ENCODE measurements at places on chromosomes 16 and 17.

DNA sequence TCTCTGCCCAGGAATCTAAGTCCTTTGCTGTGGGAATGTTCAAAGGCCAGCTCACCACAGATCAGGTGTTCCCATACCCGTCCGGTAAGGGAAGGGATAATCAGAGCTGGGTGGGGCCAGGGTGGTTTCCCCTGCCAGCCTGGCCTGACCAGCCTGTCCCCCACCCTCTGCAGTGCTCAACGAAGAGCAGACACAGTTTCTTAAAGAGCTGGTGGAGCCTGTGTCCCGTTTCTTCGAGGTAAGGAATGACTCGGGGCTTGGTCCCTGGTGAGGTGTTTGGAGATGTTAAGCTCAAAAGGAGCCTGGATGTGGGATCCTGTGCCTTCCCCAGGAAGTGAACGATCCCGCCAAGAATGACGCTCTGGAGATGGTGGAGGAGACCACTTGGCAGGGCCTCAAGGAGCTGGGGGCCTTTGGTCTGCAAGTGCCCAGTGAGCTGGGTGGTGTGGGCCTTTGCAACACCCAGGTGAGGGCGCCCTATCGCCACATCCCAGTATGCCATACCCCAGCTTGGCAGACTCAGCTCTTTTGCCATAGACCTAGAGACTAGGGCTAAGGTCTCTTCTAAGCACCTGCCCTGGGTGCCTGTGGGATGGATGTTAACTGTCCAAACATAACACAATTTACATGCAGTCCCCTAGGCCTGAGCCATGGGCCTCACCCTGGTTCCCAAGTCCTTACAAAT, 997 bp downstream of the ACADVL start:
- peak; percentile 65 for DNase-seq

DNA sequence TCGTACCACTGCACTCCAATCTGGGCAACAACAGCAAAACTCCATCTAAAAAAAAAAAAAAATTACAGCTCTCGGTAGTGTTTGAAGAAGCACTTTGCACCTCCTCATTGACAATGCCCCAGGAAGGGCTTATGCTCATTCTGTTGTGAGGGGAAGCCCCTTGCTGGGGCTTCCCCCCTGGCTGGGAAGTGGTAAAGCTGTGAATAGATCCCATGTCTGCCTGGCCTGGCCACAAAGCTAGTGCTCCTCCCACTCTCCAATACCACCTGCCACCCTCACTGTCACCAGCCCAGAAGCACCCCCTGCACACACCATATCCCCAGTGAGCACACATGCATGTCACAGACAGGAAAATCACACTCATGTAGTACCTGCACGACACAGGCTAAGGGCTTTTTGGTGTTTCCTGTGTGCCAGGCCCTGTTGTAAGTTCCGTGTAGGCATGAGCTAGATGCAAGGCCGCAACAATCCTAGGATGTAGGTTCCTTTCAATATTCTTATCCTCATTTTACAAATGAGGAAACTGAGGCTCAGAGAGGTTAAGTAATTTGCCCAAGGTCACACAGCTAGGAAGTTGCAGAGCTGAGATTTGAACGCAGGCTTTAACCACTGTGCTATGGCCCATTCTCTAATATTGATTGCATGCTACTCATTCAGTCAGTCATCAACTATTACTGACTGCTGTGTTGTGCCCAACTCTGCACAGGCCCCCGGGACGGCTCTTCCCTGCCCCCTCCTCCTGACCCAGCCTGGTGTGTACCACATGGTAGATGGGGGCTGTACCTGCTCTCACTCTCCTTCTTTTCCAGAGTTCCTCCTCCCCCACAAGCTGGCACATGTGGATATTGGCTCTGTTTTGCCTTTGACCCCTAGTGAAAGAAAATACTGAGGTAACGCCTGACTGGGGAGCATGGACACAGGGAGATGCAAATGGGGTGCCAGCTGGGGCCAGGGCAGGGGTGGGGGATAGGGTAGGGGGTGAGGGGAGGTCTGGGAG, 11.9 kb upstream of the COL1A1 start:
- DNase-seq: no peak

GRCh38 chr16:57245472-57246113, 534 bp downstream of the ARL2BP start:
- DNase-seq: peak; percentile 12

- no peak for DNase-seq
Observed at GRCh38 chr16:4677390-4677789, 16.0 kb upstream of the NUDT16L1 start.

GRCh38 chr17:40307001-40307730, 1.8 kb upstream of the RARA start:
- peak; percentile 84 for DNase-seq

- no peak for DNase-seq
Observed at GRCh38 chr16:56357765-56358322, 67.5 kb downstream of the AMFR start.

DNA sequence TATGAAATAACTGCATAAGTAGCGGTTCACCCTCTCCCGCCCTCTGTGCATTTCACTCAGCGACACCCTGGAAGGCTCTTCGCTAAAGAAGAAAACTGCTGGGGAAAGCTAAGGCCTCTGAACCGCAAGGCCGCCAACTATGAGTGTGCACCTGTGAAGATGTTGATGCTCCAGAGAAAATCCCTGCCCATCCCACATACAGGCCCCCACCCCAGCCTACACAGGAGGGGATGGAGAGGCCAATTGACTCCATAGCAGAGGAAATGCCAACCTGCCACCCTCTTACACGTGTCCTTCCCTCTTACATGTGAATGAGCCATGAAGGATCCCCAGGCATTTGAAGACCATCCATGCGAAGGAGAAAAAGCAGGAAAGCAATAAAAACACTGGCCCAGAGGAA, 104.8 kb downstream of the MGAT5B start:
- DNase-seq: no peak

DNA sequence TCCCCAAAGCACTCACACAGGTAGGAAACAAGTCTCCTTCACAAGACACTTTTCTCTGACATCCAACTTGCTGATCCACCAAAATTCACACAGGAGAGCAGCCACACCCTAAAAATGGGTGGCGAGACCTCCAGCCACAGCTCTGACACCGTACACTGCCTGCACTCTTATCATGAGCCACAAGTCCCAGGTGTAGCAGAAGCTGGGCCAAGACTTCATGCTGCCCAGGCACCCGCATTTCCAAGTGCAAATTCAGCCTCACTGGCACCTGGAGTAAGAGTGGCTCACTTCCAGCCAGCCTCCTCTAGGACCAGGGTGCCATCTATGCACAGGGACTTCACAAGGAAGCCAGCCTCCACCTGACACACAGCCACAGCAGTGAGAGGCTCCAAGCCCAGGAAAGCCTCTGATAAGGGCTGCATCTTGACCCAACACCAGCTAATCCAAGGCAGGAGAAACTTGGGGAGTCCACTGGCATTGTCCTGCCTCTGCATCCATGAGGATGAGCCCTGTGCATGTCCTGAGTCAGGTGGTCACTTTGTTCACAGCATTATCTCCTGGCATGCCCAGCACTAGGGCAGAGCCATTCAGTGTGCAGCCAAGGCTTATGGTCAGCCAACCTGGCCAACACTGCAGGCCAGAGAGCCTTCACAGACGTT, 2.6 kb upstream of the ZNF768 start:
- DNase-seq: no peak

DNA sequence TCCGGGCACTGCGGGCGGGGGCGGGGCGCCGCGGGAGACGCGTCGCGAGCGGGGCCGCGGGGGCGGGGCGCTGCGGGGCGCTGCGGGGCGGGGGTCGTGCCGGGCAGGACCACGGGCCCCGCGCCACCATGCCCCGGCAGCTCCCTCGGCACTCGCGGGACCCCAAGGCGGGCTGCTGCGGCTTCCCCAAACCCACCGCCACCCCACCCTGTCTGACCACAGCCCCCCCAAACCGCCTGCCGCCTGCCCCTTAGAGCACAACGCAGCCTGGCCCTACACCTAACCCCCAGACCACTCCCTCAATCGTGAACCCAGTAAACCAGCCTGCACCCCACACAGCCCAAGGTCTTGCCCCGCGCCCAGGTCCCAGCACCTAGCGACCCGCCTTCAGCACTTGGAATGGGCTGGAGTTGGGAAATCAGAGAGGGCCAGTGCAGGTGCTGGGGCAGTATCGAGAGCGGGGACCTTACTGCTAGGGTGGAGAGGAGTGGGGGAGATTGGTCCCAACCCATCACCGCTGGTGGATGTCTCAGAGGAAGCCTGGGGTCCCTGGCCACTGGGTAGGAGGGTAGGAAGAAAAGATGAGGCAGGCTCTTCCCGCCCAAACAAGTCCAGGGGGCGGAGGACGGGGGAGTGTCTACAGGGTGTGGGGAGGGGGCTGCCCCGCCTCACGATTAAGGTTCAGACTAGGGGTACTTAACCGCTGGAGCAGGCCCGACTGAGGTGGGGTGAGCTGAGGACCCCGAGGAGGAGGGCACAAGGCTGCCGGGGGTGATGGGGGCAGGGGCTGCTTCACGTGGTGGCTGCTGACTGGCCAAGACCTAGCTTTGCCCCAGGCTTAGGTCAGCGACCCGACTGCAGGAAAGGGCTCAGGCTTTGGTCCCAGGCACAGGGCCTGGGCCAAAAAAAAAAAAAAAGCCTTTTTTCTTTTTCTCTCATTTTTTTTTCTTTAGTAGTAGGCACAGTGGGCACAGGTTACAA, 539 bp upstream of the VAMP2 start:
- DNase-seq: no peak

- peak; percentile 7 for DNase-seq
Observed at GRCh38 chr17:79294459-79295071, 219.9 kb downstream of the ENGASE start.

DNA sequence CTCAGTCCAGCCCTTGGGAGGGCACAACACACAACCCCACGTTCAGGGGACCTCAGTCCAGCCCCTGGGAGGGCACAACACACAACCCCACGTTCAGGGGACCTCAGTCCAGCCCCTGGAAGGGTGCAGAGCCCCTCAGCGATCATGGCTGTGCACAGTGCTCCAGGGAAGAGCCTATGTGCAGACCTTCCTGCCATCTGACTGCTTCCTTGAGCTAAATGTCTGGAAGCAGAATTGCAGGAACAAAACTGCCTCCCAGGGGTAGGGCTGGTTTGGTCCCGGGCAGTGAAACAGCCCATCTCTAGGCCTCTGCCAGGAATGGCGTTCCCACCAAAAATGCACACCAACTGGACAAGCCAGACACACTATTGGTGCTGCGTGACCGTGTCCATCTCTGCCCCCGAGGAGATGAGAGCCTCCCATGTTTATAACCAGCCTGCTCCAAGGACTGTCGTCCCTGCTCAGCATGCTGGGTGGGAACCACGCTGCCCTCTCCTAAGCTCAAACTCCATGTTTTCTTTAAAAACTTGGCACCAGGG, 44.0 kb downstream of the ZNF276 start:
- DNase-seq: no peak

DNA sequence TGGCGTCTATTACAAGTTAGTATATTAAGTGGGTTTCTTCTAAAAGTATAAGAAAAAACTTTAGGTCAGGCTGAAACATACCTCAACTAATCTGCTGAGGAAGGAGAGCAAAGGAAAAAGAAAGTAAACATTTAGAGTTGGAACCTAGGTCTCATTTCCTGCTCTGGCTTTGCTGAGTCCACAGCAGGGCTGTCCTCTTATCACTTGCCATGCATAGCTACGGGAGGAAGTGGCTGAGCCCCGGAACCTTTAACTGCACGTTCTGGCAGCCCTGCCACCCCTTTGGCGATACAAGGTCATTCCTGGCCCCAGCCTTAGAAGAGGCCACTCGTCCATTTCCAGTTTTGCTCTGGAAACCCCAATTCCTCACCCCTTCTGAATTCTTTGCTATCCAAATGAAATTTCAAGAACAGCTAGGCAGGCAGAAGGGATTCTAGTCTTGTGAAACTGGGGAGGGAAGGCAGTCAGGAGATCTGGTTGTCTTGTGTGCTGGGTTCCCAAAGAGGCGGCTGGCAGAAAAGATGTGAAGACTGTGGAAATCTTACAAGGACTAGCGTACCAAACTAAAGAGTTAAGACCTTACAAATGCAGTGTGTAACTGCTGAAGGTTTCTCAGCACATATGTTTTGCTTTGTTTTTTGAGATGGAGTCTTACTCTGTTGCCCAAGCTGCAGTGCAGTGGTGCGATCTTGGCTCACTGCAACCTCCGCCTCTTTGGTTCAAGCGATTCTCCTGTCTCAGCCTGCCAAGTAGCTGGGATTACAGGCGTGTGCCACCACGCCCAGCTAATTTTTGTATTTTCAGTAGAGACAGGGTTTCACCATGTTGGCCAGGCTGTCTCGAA, 19.1 kb downstream of the WIPI1 start:
- no peak for DNase-seq

DNA sequence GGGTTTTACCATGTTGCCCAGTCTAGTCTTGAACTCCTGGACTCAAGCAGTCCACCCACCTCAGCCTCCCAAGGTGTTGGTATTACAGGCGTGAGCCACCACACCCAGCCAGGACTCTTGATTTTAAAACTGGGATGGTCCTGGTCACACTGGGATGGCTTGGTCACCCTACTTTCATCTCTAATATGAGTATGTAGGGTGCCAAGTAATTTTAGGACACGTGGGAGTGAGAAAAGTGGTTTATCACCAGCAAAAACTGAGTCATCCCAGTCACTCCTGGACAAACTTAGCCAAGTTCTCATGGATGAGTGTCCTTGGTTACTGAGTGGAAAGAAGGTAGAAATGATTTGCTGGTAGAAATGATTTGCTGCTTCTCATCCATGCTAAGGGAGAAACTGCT, 9.9 kb downstream of the CLEC19A start:
- DNase-seq: no peak

DNA sequence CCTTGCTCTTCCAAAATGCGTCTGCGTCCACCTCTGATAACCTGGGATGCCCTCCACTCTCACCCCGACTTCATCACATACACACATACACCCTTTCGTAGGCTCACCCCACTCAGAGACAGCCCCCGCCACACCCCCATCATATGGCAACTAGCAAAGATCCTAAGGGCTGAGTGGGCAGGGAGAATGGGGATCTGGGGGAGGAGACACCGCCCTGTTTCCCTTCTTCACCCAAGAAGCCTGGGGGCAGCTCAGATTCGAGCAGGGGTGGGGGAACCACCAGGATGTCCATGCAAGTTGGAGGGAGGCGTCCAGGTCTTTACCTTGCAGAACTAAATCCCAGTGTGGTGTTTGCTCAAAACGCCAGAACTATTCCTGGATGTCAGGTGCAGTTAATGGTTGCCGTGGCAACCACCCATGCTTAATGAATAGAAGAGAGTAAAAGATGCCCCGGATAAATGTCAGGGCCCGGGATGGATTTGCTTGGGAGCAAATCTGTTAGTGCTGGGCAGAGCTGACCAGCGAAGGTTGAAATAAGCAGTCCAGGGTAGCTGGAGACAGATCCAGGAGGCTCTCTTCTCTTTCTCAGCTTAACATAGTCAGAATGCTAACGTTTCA, 72.8 kb downstream of the CACNG3 start:
- no peak for DNase-seq

GRCh38 chr17:5049314-5049841, 14.2 kb upstream of the SLC52A1 start:
- DNase-seq: peak; percentile 27

GRCh38 chr16:50263940-50264929, 2.1 kb upstream of the ADCY7 start:
- peak; percentile 66 for DNase-seq
